ENCODE measurements at places on chromosomes 3 and 15. TPM values are rescaled to one million over a fixed set of nuclear protein-coding genes. Genes with fewer than 3 reads are reported as not detected.
A peak's percentile ranks its signal among the peaks of the same experiment; 100 is the strongest.

The ANKRD63 gene
- not detected for polyA plus RNA-seq

GRCh38 chr3:64884536-64884935 is 196.7 kb upstream of the ADAMTS9 start:
- no peak for DNase-seq

DNA sequence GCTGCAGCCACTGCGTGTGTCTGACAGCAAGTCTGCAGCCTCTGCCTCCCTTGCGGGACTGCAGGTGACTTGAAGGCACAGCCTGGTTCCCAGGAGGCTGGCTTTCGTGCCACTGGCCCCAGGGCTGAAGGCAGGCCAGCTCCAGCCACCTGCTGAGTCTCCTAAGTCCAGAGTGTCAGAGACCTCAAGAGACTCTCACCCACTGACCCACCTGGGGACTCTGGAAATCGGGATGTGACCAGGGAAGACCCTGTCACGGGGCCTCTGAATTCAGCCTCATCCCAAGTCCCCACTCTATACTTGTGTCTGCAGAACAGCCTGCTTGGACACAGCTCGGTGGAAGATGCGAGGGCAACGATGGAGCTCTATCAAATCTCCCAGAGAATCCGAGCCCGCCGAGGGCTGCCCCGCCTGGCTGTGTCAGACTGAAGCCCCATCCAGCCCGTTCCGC is 16.3 kb downstream of the ISG20 start:
- no peak for DNase-seq

GRCh38 chr3:188728371-188728896 is 443.3 kb upstream of the TPRG1 start:
- no peak for DNase-seq

- no peak for DNase-seq
Observed at GRCh38 chr3:65871305-65872141, 167.2 kb downstream of the MAGI1 start.

- no peak for DNase-seq
Observed at GRCh38 chr3:113552851-113553250, 20.5 kb downstream of the SIDT1 start.

DNA sequence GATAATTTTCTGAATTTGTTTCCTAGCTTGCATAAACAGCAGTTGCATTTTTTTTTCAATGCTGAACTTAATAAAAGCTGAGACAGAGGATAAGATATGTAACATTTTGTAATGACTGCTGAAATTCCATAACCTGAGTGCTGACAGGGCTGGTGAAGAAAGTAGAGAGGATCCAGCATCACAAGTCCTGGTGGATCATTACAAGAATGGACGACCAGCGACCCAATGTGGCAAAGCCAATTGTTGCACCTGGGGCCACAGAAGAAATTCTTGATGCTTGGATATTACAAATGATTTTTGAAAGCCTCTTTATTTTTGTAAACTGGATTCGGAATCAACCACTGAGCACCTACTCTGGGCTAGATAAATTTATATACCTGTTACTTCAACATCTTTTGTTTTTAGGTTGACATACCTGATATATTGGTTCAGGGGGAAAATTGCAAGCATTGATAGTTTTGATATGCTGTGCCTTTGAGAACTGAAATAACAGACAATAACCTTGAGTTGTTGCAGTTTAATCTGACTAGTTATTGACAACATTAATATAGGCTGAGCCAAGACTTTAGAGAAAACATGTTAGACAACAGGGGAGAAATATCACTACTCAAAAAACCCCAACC is 3.9 kb upstream of the ACTL6A start:
- peak; percentile 84 for DNase-seq

Measured in fibroblast of lung (primary cell).